ENCODE measurements at places on chromosomes 4 and X.

- no peak for DNase-seq
These were observed 22.8 kb downstream of the GPRIN3 start for GRCh38 chr4:89284828-89285227.

GRCh38 chrX:10010686-10011085 lies 43.5 kb downstream of the CLDN34 start:
- DNase-seq = no peak

- DNase-seq = no peak
These were observed 103.9 kb upstream of the PAQR3 start for GRCh38 chr4:79043138-79043537.

DNA sequence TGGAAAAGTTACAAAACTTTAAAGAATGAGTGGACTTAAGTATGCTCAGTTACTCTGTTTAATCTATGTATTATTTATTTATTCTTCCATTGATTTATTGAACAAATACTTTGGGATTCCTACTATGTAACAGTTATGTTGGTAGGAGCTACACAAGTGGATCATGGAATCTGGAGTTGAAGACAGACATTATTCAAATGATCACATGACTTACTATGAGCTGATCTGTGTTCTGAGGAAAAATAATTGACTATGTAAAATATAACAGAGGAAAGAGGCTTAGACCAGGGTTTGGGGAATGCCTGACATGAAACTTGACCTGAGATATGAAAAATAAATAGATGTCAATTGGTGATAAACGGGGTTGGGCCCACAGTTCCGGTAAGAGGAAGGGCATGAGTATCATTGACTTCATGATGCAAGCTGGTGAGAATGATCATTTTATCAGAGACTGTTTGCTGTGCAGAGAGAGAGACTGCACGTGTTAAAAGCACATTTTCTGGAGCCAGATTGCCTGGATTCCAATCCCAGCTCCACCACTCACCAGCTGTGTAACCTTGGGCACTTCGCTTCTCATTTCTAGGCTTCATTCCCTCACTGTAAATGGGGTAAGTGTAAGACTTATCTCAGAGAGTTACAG lies 179.0 kb downstream of the SPCS3 start:
- no peak for DNase-seq

DNA sequence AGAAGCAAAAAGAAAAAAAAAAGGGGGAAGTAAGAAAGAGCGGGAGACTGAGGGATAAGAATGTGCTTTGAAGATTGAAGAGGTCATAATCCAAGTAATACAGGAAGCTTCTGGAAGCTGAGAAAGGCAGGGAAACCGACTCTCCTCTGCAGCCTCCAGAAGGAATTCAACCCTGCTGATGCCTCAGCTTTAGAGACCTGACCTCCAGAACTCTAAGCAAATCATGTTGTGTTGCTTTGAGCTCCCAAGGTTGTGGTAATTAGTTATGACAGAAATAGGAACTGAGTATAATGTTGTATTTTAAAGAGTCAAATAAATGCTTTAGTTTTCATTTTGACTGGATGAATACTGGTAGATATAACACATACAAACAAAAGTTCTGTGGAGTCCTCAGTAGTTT lies 48.0 kb upstream of the FAT1 start:
- DNase-seq = no peak
